ENCODE measurements at places on chromosomes 7 and 10.
A peak's percentile ranks its signal among the peaks of the same experiment; 100 is the strongest.

- no peak for DNase-seq
These were observed 973 bp downstream of the GPR158 start for GRCh38 chr10:25175527-25176420.

DNA sequence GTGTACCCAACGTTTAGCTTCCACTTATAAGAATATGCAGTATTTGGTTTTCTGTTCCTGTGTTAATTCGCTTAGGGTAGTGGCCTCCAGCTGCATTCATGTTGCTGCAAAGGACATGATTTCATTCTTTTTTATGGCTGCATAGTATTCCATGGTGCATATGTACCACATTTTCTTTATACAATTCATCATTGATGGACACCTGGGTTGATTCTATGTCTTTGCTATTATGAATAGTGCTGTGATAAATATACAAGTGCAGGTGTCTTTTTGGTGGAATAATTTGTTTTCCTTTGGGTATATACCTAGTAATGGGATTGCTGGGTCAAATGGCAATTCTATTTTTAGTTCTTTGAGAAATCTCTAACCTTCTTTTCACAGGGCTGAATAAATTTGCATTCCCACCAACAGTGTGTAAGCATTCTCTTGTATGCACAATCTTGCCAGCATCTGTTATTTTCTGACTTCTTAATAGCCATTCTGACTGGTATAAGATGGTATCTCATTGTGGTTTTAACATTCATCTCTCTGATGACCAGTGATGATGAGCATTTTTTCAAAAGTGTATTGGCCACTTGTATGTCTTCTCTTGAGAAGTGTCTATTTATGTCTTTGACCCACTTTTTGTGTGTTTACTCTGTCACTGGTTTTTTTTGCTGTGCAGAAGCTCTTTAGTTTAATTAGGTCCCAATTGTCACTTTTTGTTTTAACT, 72.5 kb upstream of the CC2D2B start:
- DNase-seq: no peak

- no peak for DNase-seq
These were observed 4.7 kb downstream of the ZNF503 start for GRCh38 chr10:75396631-75397495.

DNA sequence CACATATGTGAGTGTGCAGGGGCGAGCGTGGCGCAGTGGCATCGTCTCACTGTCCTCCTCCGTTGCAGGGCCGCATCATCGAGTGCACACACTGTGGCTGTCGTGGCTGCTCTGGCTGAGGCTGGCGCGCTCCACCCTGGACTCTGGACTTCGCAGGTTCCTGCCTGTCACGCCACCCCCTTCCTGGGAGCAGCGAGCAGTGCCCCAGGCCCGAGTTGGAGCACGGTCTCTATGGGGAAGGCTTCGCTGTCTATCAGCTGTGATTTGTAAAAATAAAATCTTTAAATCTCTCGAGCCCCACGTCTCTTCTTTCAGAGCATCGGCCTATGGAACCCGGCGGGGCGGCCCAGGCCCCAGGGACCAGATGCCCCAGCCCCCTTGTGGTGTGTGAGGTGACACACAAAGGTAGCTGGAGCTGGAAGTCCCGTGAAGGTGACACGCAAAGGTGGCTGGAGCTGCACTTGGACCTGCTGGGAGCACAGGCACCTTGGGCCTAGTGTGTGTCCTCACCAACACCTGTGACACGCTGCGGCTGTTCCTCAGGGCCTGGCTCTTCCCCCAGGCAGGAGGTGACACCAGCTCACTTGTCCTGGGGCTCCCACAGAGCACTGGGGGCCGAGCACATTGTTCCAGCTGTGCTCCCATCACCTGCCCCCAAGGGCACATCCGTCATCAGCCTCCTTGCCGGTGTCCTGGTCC, 10.7 kb downstream of the BUD31 start:
- no peak for DNase-seq

DNA sequence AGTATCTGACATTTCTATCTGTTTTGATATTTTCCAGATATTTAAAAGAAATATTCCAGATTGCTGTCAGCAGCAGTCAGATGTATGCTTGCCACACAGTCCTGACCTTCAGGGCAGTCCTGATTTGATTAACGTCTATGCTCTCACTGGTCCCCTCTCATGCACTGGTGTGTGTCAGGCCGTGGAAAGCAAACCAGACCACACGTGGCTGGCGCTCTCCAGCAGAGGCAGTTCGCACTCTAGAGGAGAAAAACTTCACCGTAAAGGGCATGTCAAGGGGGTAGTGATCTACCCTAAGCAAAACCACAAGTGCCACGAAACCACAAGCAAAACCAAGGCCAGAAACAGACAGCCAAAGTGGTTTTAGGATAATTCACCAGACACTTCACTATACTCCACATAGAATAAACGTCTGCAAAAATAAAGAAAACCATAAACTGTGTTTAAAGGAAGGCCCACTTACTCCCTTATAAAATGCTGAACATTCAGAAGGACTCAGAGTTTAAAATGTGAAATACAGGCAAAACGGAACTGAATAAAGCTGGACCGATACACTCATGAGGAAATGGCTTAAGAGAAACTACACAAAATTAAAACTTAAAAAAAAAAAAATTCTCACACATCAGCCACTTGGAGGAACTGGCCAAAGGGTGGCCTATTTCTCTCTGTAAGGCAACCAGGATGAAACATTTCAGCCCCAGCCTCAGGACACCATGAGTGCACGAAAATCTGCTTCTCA, 26.4 kb downstream of the PARP12 start:
- DNase-seq: peak; percentile 13

DNA sequence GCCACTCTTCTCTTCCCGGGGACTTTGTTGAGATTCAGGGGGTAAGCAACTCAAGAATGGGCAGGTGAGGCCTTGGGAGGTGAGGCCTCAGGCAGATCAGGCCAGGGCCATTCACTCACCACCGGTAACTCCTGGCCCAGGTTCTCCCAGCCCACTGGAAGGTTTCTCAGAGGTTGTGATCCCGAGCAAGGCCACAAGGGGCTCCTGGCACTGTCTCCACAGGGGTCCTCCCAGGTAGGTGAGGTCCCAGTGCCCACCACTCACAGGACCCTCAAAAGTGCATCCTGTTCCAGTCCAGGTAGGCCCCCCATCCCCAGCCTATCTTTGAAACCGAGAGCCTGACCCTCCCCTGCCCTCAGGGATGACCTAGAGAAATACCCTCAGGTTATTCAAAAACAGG, 236.1 kb downstream of the BUB3 start:
- DNase-seq: no peak

DNA sequence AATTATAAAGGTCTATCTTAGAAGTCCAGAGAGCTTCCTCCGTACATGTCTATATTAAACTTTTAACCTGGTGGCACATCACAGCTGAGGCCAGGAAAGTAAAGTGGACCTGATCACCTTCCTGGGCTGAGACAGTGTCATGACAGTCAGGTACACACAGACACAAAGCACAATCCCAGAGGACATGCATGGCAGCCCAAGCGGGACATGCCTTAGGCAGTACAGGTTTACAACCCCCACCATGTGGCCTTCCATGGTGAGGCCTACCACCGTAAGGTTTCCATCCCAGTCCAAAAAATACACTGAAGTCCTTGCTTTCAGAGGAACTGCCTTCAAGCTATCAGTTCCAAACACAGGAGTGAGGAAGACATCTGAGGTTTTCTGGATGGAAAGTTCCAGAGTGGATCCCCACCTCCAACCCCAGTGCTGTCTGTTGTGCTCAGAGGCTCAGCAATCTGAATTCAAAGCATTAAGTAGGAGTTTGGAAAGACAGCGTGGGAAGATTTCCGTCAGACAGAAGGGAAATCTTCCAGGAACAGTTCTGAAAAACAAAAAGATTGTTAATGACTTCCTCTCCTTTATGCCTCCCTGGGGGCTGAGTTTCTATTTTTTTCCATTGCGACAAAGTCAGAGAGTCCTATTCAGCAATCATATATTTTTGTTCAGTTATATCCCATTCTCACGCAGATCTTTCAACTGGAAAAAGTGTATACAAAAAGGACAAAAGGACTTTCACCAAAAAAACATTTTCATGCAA, 20.1 kb downstream of the IFIT3 start:
- no peak for DNase-seq

GRCh38 chr7:15795393-15795792, 108.9 kb upstream of the MEOX2 start:
- DNase-seq: no peak

- no peak for DNase-seq
These were observed 22.7 kb upstream of the AASS start for GRCh38 chr7:122166740-122167139.

DNA sequence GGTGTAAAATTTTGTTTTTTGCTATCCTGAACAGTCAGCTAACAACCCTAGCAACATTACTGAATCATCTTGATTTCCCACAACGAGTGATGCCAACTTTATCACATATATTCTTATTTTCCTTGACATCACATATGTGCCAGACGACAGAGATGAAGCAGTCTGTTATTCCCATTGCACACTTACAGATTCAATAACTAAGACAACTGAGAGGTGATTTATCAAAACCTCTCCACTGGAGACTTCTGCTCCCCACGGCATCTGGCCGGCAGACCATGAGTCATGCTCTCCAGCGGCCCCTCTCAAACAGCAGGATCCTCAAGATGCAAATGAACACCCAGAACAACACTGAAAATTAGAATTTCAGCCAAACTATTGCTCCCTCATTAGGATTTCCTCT, 57.1 kb downstream of the AMPH start:
- DNase-seq: no peak

GRCh38 chr10:68829521-68829920, 2.2 kb downstream of the STOX1 start:
- DNase-seq: no peak

DNA sequence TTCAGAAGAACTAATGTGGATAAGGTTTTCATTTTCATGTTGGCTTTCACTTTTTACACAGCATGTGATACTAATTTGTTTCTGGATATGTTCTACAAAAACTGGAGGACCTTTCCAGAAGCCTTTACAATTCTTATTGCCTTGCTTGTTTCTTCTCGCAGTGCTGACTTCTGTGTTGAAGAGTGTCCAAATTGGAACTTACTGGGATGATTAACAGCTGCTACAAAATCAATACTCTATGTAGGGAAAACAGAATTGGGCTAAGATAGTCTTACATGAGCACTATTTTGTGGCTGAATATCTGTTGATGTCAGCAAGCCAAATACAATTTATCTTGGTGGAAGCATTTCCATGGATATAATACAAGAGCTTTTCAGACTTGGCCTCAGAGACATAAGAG, 351.2 kb downstream of the DGKB start:
- no peak for DNase-seq

GRCh38 chr10:108039821-108040584, 875.5 kb upstream of the SORCS1 start:
- no peak for DNase-seq

DNA sequence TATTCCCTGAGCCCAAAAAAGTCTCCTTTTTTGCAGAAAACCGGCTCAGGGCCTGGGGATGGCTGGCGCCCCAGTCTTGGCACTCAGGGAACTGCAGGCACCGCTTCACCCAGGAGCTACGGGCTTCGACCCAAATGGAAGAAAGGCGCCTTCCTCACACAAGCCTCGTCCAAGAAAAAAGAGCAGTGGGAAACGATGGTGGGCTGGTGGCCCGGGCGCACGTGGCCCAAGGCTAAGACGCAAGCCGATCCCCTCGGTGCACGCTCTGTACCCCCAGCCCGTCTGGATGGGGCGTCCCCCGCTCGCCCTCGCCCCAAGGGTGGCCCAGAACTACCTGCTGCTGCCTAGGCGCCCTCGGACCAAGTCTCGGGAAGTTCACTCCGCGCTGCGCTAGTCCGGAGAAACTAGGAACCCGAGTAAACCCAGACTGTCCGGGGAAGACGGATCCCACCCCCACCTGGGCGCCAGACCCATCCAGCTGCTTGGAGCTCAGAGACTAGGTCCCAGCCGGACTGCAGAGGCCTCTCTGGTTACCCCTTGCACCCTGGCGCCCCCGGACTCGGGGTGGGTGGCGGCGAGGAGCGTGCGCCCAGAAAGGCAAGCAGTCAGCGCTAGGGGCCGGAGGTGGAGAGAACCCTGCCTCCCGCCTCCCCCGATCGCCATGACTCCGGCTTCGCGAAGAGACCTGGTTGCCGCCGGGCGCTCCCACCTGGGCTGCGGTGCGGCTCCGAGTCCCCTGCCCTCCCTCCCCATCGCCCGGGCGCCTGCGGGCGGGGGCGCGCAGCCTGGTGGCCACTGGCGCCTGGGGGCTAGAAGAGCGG, 76.4 kb downstream of the CALN1 start:
- DNase-seq: no peak

DNA sequence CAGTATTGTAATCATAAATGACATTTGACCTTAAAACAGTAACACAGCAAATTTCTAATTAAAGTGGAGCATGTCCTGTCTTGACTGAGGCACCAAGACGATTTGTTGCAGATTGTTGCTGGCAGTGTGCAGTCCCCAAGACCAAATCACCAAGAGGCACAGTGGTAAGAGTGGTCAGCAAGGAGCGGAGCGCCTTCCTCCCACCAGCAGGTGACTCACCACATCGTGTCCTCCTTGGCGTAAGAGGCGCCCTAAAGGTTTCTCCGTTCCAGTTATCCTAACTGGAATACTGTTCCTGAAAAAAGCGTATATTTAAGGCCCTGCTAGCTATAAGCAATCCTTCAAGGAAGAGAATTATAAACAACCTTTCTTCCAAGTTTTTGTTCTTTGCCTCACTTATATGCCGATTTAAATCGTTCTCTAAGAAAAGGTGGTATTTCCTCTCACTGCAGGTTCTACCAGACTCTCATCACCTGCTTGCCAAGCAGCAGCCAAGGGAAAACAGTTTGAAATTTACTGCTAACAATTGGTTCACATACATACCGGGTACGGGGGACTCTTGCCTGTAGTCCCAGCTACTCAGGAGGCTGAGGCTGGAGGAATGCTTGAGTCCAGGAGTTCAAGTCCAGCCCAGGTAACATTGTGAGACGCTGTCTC, 10.7 kb upstream of the REPIN1 start:
- DNase-seq: no peak

- no peak for DNase-seq
These were observed 208.8 kb downstream of the HIBADH start for GRCh38 chr7:27453702-27454405.

GRCh38 chr7:24729365-24730017, 27.8 kb downstream of the GSDME start:
- no peak for DNase-seq

DNA sequence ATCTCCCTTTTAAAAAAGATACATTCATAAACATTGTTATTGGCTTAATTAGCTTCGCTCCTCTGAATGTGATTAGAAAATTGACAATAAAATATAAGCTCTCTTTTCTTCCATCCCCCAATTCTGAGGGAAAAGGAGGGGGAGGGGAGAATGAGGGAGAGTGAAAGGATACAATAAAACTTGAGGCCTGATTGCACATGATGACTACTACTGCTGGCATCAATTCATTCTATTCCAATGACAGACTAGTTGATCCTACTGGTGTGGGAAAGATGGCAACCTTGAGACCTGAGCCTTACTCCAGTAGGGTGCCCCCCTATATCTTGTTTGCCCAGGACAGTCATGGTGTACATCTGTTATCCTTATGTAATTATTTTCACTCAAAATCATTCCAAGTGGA, 4.5 kb upstream of the IQUB start:
- no peak for DNase-seq

GRCh38 chr10:88810196-88810961, 7.8 kb downstream of the LIPM start:
- DNase-seq: peak; percentile 60

- no peak for DNase-seq
These were observed 38.1 kb downstream of the FAM107B start for GRCh38 chr10:14736600-14737081.

GRCh38 chr7:151063212-151063561, 3.8 kb downstream of the SLC4A2 start:
- no peak for DNase-seq
